ENCODE measurements at places on chromosomes 4 and X. TPM values are rescaled to one million over a fixed set of nuclear protein-coding genes. Genes with fewer than 3 reads are reported as not detected.

Gene USP27X
- total RNA-seq, result 1.9 TPM

Gene PPP4R3C
- not detected for total RNA-seq

Gene GAGE12E
- total RNA-seq, result not detected

Gene GPR78
- total RNA-seq, result not detected

Gene ANK2
- 350 TPM for total RNA-seq

Gene RPS6KA3
- total RNA-seq, result 35.6 TPM

Gene H2BW2
- not detected for total RNA-seq

Gene TSPAN7
- 20.0 TPM for total RNA-seq

Gene GNL3L
- total RNA-seq, result 19.9 TPM

Gene TLR8
- 1.4 TPM for total RNA-seq

Gene MAGEA2B
- not detected for total RNA-seq

Gene STATH
- total RNA-seq, result not detected

Gene P2RY4
- not detected for total RNA-seq

Gene CENPI
- 0.27 TPM for total RNA-seq

Gene ADAMTS3
- 0.42 TPM for total RNA-seq

Gene SRPK3
- total RNA-seq, result 43.6 TPM

Gene RAB39B
- total RNA-seq, result not detected

Gene SPON2
- total RNA-seq, result 22.8 TPM

Gene SMR3B
- not detected for total RNA-seq

Gene CLDN22
- not detected for total RNA-seq

Gene KLB
- 0.12 TPM for total RNA-seq

Gene HHIP
- not detected for total RNA-seq

Gene PDZD4
- total RNA-seq, result 2.6 TPM

Gene CT55
- not detected for total RNA-seq

Gene MAGEB17
- not detected for total RNA-seq

Gene PPEF2
- not detected for total RNA-seq

Measured in left ventricle myocardium superior (tissue), 1 donor.